ENCODE measurements at places on chromosomes 5 and 9. TPM values are rescaled to one million over a fixed set of nuclear protein-coding genes. Genes with fewer than 3 reads are reported as not detected.

DNA sequence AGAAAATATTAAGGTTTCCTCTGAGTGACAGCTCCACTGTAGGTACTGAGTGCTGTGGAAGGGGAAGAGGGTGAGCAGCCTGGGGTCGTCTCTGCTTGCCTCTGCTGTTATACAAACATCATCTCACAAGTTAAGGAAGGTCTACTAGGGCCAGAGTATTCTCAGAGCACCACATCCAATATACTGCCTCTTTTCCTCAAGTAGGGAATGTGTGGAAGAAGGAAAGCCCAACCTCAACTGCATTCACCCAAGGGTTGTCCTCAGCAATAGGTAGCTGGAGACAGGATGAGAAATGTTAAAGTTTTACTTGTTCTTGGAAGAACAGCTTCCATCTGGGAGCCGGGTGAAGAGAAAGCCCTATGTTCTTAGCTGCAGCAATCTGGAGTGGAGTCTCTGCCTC lies 1062.3 kb upstream of the CDH10 start:
- no peak for DNase-seq

- no peak for DNase-seq
Measured at GRCh38 chr9:120104771-120105170, 475.2 kb downstream of the CDK5RAP2 start.

GRCh38 chr9:93303258-93303771 lies 119.4 kb downstream of the WNK2 start:
- DNase-seq = no peak

DNA sequence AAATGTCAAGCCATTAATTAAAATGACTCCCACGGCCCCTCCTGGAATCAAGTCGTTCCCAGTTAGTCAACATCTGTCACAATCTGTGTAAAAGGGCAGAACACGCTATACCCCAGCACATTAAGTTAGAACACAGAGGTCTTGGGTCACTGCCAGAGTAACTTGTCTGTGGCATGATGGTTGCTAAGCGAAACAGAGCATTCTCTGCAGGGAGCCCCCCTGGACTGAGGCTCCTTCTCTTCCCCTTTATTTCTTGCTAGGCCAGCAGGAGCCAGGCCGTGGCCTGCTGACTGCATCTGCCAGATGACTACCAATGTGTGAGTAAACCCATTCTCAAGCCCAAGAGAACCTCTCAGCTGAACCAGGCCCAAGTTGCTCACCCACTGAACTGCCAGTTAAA lies 51.9 kb upstream of the ZBED3 start:
- no peak for DNase-seq

The FABP6 gene
- polyA plus RNA-seq = not detected

DNA sequence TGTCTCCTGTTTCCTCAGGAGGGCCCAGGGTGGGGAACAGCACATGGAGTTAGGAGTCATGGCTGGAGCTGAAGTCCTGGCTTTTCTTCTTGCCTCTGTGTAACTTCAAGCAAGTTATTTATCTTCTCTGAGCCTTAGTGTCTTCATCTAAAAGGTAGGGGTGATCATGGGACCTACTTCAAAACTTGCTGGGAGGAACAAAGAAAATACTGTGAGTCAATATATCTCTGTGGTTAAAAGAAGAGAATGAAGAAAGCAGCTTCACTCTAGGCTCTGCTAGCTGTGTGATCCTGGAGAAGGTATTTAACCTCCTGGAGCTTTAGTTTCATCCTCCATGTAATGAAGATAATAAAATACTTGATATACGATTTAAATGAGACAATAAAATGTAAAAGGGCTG lies 26.5 kb downstream of the AFAP1L1 start:
- no peak for DNase-seq
